Anterior cingulate cortex (tissue), 58 donors: ENCODE measurements at places on chromosomes 5 and 9.

GRCh38 chr5:132473019-132473531 is 17.5 kb downstream of the IRF1 start:
- DNase-seq = no peak

DNA sequence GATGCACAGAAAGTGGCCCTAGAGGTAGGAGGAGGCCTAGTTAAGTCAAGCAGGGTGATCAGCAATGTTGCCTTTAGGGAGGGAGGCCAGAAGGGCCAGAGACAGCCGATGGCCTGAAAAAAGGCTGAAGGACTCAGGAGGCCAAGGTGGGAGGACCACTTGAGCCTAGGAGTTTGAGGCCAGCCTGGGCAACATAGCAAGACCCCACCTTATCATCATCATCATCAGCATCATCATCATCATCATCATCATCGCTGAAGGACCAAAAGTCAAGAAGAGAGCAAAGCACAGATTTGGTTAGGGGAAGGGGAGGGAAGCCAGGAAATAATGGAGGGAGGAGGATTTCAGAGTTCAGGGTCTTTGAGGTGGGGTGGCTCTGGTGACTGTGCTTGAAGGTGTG is 74.3 kb downstream of the RALGPS1 start:
- DNase-seq = no peak

- DNase-seq = no peak
Observed at GRCh38 chr5:69011910-69012309, 81.9 kb upstream of the SLC30A5 start.

DNA sequence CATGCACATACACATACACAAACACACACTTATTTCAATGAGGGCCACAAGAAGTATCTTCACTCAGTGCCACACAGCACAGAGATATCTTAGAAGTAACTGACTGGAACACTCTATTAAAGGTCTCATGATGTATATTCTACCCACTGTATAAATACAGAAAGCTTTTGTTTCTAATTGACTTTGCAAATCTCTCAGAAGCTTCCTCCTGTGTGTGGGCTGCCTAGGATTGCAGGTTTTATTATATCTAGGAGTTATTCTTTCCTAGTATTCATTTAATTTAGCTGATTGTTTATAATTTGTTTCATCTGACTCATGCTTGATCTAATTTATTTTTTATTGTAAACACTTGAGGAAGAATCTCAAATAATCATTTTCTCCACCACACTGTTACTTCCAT is 262.4 kb upstream of the ACTBL2 start:
- DNase-seq = no peak
